Epithelial cell of prostate (primary cell): ENCODE measurements at places on chromosomes 1 and 21.

DNA sequence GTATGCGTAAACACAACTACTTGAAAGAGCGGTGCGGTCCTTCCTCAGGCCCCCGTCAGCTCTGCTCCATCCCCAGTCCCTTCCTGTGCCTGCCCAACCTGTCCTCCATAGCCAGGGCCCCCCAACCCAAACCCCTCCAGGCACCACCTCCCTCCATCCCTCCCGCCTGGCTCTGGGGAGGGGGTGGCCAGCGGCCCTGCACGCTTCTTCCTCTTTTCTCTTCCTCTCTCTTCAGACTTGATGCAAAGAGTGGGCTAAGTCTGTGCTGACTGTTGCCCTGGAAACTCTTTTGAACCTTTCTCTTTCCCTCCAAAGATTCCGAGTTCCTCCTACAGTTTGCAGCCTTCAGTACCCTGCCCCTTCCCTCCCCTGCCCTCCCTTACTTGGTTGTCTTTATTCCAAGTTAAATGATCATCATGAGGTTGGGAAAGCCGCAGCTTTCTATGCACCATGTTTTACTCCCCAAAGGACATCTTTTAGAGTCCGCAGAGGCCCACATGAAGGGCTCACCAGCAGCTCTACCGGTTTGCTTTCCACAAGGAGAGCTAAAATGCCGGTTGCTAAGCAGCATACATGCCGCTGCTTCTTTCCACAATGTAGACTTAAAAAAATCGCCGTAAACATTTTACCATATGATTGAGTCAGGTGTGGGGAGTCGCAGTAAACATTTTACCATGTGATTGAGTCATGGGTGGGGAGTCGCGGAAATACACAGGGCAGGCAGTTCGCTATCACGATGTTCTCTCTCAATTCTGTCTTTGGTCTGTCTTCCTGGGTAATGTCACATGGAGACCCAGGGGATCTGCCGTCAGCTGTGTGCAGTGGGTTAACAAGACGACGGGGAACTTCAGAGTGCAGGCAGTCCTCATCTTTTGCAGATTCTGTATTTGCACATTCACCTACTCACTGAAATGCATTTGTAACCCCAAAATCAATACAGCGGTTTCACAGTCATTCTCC lies 525.3 kb downstream of the KIF26B start:
- DNase-seq: no peak

DNA sequence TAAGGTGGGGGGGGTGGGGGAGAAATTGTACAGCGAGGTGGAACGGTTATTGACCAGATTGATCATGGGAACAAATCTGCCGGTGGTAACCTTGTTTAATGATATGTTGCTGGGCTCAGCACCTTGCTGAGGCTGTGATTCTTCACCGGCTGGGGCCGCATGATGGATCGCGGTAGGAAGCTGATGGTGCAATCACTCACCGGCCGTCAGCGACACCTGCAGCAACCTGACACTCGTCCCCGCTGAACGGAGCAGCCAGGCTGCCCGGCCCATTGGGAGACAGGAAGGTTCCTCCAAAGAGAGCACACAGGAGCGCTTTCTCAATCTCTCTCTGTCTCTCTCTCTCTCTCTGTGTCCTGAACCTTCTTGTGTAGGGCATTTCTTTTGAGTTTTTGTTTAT lies 128.5 kb upstream of the RRP15 start:
- no peak for DNase-seq

DNA sequence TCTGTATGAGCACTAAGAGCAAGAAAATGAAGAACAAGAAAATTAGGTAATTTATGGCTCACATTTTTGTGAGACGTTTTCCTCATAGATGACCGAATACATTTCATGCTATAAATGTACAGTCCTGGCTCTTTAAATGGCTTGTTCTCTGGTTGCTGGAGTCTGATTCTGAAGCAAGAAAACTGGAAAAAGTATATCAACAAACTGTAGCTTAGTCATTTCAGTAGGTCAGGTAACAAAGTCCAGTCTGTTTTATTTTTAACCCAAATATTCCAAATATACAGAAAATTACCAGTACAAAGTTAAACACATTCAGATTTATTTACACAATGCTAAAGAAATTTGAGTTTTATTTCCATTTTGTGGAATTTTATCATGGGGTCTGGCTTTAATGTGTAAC lies 2.5 kb upstream of the MYBPHL start:
- no peak for DNase-seq

DNA sequence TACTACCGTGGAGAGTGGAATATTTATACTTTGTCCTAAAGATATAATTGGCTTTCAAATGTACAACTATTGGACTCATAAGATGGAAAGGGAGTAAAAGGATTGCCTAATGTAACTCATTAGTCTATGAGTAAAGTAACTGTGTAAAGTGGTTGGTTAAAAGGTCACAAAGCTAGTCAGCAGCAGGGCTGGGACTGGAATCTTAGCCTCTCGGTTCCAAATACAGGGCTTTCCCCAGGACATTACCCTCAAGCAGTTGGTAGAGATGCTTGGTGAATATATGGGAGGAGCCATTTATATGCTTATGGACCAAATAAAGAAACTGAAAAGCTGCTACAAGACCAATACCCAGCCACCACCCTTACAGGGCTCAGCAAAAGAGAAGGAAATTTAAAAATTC lies 283.7 kb downstream of the HLX start:
- no peak for DNase-seq

- no peak for DNase-seq
These were observed 148.0 kb downstream of the ZZZ3 start for GRCh38 chr1:77534456-77534855.

DNA sequence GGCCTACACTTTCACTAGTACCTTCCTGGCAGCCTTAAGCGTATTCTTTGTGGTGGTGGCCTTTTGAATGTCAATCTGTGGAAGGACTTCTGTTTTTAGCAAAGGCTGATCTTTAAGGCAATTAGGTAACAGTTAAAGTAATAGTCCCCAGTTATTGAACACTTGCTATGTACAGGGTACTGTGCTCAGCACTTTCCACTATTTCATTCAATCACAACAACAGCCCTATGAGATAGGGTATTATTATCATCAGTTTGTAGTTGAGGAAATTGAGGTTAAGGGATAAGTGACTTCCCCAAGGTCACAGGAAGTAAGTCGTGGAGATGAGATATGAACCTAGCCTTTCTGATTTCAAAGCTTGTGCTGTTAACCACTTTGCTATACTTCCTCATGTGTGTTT lies 185.7 kb downstream of the ST6GALNAC3 start:
- no peak for DNase-seq

- peak; percentile 29 for DNase-seq
These were observed 407.9 kb upstream of the PKN2 start for GRCh38 chr1:88276163-88276562.
